ENCODE measurements at places on chromosomes 16 and 17.

DNA sequence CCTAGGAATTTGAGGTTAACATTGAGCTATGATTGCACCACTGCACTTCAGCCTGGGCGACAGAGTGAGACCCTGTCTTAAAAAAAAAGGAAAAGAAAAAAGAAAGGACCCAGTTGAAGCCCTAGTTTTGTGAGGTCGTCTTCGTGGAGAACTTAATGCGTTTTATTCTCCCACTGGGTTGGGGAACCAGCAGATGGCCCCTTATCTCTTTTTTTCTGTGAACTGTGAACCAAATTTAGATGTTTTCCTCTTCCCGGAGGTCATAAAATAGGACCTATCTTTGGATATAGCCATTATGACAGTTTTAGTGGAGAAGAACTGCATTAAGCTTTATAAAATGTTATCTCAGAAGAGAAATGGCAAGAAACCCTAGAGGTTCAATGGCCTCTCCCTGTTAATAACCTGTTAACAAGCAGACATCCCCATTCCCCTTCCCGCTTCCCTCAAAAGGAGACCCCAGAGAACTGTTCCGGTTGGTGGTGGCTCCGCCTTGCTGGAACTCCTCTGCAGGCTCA, 23.5 kb downstream of the KIAA0513 start:
- DNase-seq: no peak

DNA sequence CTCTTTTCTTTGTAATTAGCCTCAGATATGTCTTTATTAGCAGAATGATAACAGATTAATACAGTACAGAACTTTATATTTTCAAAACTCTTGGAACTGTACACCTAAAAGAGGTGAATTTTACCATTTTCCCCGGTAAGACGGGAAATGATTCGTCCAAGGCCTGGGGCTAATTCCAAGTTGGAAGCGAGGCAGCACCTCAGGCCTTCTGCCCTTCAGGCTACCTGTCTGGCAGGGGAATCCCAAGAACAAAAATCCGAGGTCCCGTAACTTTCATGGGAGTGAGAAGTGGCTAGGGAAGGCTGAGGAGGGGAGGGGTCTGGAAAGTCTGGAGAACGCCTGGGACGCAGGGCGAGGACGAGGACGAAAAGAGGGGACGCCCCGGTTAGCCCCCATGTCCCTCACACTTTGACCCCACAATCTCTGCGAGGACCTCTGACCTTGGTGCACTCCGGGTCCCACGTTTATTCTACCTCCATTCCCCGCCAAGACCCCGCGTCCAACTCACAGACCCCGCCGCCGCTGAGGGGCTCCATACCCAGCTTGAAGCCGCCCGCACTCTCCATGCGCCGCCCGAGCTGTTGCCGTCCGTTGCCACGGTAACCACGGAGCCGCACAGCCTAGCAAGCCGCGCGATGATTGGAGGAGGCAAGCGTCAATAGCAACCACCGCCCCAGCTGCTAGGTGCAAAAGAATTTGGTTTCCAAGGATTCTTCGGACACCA, at the start of gene HYDIN:
HYDIN (minus strand) TSS at position 601 of the 724 bp plus-strand sequence. CDS start 43,827 bp downstream, outside the sequence.
- DNase-seq: no peak

- DNase-seq: no peak
Measured at GRCh38 chr17:60148373-60148772, 1.4 kb upstream of the CA4 start.

DNA sequence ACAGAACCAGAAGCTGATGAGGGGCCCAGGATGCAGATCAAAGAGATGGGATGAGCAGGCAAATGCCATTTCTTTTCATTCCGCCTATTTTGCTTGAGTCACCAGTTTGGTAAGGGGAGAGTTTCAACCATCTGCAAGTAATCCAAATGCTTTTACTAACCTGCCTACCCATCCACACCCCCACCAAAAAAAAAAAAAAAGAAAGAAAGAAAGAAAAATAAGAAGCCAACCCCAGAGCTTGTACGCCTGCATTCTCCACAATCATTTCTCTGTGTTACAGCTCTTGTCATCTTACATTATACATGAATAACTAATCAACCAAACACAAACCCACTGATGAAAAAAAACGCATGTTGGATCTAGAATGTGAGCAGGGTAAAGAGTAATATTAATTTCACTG, 15.7 kb upstream of the MSI2 start:
- DNase-seq: no peak

DNA sequence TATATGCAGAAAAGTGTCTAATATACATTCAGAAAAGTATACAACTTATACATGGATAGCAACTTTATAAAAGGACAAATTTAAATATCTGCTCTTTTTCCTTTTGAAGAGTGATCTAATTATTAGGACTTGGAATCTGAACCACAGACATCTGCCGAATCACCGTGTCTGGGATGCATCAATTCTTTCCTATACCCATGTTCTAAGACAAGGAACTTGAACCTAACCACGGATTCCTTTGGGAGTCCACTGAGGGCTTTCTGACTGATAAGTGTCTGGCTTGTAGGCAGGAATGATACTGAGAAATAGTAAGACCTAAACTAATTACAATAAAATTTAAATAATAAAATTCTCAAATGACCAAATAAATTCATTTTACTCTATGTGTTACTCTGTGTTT, 54.2 kb downstream of the NDEL1 start:
- no peak for DNase-seq

DNA sequence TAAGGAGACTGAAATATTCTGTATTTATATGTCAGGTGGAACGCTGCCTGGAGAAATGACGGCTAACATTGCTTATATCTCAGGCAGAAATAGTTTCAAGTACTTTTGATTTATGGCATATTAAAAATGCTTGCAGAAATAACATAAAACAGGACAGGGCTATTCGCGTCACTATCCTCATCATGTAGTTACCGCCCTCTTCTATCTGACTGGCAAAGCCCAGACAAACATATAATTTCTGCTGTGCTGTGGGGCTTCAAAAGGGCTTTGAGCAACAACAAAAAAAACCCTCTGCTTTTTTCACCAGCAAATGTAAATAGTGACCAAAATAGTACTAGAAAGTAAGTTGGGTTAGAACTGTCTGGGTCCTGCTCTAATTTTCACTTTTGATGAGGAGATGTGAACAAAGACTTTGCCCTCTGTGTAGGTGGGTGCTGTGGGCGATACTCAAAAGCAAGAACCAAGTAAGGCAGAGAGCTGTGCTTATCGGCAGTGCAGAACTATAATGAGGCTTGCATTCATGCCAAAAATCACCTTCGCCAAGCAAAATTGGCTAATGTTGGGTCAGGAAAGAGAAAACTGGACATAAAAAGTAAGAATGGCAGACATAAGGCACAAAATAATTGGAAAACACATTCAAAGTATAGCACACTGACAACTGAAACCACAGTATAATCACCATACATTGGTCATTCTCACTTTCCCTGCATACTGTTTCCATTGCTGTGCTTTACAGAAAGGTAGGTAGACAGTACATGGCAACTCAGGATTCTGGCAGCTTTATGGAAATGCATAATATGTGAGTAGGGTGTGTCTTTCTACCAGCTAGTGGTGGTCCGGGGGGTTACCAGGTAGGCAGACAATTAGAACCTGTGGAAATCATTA, 151.2 kb upstream of the AXIN2 start:
- DNase-seq: no peak

DNA sequence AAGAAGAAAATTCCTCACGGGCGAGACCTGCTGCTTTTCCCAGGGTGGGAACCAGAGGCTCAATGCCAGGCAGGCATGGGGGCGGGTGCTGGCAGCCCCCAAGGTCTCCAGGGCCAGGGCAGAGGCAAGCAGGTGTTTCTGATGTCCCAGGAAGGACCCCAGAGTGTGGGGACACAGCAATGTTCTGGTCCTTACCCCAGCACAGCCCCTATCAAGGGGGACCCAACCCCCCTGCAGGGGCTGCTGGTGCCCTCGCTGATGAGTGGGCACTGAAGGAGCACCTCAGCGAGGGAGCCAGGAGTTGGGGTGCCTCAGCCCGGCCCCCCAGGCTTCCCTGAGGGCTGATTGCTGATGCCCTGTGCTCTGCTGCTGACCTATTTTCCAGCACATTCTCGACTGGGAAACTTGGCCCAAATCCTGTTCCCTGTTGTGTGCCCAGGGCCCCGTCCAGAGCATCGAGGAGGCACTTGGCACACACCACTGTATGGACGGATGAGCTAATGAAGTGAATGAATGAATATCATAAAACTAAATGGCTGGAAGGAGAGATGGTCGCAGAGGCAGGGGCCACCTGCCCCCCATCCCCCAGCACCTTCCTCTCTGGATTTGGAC, 2.8 kb downstream of the DBNDD1 start:
- DNase-seq: no peak

- DNase-seq: no peak
Measured at GRCh38 chr16:30143347-30143702, 20.3 kb upstream of the MAPK3 start.

GRCh38 chr16:53103811-53104210, 49.0 kb downstream of the CHD9 start:
- DNase-seq: no peak

DNA sequence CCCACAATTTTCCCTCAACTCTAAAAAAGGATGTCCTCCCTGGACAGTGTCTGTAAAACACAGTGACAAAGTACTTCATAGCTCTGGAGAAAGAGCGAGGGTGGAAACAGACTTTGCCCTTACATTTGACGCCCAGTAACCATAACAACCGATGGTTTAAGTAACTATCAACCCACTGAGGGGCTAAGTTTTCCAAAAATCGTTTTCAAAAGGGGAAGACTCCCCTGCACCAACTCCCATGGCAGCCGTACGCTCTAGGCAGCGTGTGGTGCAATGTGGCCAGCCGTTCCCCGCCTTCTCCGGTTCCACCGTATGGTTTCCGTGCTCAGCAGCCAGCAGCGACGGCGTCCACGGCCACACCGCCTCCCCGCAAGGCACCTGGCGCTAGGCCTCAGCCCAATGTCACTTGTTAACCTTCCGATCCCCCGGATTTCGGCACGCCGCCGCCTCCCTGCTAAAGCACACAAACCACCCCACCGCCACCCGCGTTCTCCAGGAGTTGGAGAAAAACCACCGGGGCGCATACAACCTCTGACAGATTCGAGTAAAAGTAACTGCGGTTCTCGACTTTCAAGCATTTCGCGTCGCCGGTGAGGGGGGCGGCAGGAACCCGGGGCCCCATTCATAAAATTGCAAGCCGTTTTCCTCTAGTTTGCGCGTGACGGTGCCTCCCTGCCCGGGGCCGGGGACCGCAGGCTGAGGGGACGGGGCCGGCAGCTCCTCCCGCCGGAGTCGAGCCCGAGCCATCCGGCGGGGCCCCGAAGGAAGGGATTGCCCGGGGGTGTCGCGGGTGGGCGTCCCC, 661 bp downstream of the TEX2 start:
- DNase-seq: no peak

DNA sequence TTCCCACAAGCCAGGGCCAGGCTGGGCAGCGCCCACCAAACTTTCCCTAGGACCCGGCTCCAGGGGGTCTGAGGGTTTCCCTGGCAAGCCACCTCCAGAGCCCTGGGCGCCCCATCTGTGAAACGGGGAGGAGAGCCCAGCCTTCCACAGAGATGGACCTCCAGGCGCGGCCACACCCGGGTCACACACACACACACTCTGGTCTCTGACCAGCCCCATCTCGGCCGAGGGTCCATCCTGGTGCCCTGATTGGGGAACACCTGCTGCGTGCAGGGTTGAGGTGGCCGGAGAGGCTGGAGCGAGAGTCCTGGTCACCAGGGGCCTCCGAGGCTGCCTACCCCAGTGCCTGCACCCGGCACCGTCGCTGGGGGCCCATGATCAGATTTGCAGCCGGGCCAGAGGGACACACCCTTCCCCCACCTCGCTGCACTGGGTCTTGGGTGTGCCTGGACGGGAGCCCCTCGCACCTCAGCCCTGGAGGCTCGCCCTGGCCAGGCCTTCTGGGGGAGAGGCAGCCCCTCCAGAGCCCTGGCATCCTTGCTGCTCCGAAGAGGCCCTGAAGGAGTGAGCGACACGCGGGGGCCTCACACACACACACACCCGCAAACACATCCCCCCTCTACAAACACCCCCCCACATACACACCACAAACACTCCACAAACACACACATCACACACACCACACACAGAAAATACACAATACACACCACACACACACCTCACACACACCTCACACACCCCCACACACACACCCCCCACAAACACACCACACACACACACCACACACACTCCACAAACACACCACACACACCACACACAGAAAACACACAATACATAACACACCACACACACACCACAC, 29.7 kb downstream of the SLC25A10 start:
- no peak for DNase-seq

DNA sequence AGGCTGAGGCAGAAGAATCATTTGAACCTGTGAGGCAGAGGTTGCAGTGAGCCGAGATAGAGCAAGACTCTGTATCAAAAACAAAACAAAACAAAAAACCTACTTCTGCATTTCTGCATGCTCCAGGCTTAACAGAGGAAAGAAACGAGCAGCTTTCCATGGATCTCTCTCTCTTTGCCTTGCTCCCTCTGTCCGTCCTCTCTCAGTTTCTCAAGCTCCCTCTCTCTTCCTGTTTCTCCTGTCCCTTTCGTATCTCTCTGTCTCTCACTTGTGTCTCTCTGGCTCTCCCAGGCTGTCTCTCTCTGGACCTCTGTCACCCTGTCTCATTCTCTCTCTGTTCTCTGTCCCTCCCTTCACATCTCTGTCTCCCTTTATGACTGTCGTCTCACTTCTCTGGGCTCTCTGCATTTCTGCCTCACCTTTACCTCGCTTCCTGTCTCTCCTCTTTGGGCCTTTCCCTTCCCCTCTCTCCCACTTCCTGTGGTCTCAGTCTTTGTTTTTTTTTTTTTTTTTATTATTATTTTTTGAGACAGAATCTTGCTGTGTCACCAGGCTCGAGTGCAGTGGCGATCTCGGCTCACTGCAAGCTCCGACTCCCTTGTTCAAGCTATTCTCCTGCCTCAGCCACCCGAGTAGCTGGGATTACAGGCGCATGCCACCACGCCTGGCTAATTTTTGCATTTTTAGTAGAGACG, 4.1 kb upstream of the PITPNA start:
- DNase-seq: no peak

DNA sequence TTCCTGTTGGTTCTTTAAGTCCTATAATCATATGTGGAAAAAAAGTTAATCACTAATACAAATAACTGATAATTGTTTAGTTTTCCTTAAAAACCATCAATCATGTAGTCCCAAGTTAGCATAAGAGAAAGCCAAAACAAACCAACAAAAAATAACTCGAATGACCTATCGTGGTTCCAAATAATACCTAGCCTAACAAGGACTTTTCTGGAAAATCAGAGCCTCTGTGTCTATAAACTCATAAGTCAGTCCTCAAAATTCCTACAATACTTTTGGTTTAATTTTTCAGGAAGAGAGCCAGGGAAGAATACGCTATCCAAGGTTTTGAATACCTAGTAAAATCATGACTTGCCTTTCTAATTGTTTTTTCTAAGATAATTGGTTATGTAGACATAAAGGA, 975.3 kb upstream of the SOX9 start:
- DNase-seq: no peak

- no peak for DNase-seq
Measured at GRCh38 chr16:79426663-79427062, 173.9 kb downstream of the MAF start.

Data from cerebellar nuclear complex (tissue), 1 donor.